Stimulated activated CD8-positive, alpha-beta memory T cell treated with anti-CD3 and anti-CD28 coated beads, Interleukin-7, amount 100 ng/mL, for 4 hours (primary cell): ENCODE measurements at places on chromosomes 6 and 20.

DNA sequence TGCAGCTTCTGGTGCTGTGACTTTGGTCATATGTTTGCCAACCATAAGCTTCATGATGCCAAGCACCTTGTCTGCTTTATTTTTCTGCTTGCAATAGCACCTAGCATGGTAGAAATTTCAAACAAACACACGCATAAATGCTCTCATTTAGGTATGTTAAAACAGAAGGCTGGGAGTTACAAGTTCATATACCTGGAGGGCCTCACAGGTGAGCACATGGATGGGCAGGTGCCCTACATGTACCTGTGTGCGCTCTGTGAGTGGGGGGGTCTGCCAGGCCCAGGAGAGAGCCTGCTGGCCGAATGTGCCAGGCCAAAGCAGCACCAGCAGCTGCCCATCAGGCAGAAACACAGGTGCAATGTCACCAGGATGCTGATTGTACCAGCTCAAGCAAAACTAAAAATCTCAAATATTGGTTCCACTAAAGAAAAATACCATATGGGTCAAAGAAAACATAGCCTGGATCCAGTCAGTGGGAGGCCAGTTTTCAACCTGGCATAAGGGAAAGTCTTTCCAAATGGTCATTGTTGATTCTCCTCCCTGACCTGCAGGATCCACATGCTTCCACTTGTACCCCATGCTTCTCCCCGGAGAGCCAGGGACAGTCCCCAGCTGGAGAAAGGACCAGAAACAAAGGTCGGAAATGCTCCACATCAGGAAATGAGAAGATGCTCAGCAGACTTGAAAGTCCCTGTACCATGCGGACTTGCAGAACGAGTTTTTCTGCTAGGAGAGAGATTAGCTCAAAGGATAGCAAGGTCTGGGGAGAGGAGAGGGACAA lies 7.2 kb upstream of the PFDN4 start:
- DNase-seq, result no peak

- DNase-seq, result no peak
Observed at GRCh38 chr20:49275216-49275615, 2.6 kb downstream of the ZNFX1 start.

DNA sequence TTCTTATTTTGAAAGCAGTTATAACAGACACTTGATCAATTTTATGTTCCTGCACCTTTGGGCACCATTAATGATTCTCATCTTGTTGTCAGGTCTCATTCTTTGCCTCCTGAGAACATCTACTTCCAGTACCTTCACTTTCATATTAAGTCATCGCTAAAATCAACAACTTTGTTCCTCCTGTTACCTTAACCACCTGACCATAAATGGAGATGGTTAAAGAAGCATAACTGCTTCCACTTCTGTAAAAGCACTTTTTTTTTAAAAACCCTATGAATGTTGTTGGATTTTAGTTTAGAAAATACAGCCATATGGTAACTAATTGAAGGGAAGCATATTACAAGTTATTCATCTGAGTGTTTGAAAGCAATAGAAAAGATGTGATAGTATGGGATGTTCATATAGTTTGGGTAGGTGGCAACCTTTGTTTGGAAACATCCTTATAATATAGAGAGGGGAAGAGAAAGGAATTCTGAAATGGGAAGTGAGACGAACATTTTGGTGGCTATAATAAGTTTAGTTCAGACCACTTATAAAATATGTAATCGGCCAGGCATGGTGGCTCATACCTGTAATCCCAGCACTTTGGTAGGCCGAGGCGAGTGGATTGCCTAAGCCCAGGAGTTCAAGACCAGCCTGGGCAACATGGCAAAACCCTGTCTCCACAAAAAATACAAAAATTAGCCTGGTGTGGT lies 53.9 kb downstream of the AFG1L start:
- DNase-seq, result no peak

- peak; percentile 39 for DNase-seq
Observed at GRCh38 chr20:25065625-25066338, 7.8 kb upstream of the ACSS1 start.

GRCh38 chr6:12395898-12396297 lies 105.7 kb downstream of the EDN1 start:
- DNase-seq, result no peak

- no peak for DNase-seq
Observed at GRCh38 chr6:157877573-157878438, 54.8 kb downstream of the SNX9 start.

DNA sequence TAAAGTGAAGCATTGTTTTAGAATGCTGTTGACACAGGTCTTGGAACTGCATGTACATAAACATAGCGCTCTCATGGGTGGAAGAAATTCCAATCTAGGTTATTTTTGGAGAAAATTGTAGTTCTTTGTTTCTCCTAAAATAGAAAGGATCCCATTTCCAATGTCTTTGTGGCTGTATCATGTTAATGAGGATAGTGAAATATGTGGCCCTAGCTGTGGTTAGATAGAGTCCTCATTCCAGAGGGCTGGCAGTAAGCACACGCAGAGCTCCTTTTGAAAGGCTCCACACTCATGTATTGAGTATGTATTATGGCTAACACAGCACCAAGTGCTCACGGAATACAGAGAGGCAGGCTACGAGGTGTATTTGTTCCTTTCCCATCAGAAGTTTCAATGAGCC lies 60.9 kb downstream of the SNRNP48 start:
- DNase-seq, result no peak

DNA sequence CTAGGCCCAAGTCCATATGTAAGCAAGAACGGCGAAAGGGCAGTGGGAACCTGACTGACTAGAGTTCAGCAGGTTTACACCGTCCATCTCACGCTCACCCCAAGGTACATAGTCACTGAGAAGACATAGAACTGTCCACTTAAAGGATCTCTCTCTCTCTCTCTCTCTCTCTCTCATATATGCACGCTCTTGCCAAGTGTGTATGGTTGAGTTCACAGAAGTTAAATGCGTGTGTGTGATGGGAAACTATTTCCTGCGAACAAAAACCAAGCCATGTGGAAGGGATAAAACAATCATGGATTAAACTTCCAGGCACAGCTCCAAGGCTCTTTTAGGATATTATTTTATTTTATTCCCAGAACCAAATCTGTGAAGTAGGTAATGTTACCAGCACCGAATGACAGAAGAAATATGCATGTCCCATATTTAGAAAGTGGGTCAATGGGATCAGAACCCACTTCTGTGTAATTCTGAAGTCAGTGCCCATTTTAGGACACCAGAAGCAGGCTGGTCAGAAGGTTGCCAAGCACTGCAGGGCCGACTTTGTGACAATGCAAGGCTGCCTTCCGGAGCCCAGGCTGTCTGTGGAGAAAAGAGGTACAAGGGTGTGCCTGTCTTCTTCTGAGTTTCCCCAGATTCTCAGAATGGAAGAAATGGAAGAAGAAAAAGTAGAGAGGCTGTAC lies 49.2 kb upstream of the MAP7 start:
- DNase-seq, result no peak

GRCh38 chr6:127690092-127690491 lies 113.1 kb downstream of the C6orf58 start:
- no peak for DNase-seq

DNA sequence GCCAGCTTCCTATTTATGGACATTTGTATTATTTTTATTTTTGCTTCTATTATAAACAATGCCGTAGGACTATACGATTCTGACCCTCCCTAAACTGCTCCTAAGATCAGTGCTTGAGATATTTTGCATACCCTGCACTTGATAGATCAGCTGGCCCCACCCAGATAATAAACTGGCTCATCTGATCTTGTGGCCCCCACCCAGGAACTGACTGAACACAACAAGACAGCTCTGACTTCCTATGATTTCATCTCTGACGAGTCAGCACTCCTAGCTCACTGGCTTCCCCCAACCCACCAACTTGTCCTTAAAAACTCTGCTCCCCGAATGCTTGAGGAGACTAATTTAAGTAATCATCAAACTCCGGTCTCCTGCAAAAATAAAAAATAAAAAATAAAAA lies 34.9 kb upstream of the TFAP2A start:
- no peak for DNase-seq

GRCh38 chr6:103983011-103983410 lies 876.7 kb downstream of the HACE1 start:
- no peak for DNase-seq

- no peak for DNase-seq
Observed at GRCh38 chr6:30603961-30604360, 13.1 kb downstream of the PPP1R10 start.

GRCh38 chr20:14643556-14643955 lies 306.1 kb upstream of the FLRT3 start:
- no peak for DNase-seq

- DNase-seq, result no peak
Observed at GRCh38 chr6:105452376-105452775, 49.5 kb upstream of the PREP start.

- no peak for DNase-seq
Observed at GRCh38 chr6:77273929-77274328, 189.4 kb downstream of the HTR1B start.

DNA sequence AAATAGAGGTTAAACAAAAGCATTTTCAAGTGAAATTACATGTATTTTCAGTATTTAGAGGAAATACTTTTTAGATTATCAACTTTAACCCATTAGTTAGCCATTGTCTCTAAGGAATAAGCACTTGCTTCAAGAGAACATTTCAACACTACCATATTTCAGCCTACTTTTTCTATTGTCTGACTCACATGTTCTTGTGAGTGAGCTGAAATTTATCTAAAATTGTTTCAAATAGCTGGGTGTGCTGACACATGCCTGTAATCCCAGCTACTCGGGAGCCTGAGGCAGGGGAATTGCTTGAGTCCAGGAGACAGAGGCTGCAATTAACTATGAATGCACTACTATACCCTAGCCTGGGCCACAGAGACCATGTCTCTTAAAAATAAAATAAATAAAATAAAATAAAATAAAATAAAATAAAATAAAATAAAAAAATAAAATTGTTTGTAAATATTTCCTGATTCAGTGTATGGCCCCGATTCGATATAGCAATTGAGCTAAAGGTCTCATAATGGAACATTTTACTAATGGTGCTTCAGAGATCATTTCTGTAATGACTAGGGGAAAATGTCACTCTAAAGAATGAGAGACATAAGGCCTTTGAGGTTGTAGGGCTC lies 324.6 kb upstream of the PLCB4 start:
- no peak for DNase-seq

- DNase-seq, result no peak
Observed at GRCh38 chr6:30192076-30192475, 21.1 kb downstream of the TRIM26 start.

GRCh38 chr20:3719046-3719445 lies 6.6 kb upstream of the SIGLEC1 start:
- no peak for DNase-seq

DNA sequence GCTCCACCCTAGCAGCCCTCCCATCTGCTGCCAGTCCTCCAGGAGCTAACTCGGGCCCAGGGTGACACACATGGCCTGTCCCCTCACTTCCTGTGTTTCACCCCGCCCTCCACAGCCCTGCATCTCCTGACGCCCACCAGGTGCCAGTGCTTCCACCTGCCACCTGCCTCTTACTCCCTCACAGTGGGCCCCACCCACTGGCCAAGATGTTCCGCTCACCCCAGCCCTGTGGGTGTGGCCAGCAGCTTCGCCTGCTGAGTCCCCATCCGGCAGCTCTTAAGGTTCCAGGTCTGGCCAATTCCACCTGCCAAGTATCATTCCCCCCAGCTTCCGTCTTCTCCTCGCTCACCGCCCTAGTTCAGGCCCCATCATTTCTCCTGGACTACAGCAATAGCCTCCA lies 184.1 kb downstream of the MBOAT1 start:
- DNase-seq, result no peak

- DNase-seq, result no peak
Observed at GRCh38 chr20:19742974-19743639, 15.0 kb upstream of the RIN2 start.
